ENCODE measurements at places on chromosomes 2 and 18.
A peak's percentile ranks its signal among the peaks of the same experiment; 100 is the strongest.

- DNase-seq = no peak
These were observed 140.9 kb upstream of the RNF152 start for GRCh38 chr18:62033756-62034155.

- DNase-seq = no peak
These were observed 2.4 kb downstream of the SCYGR8 start for GRCh38 chr2:227748079-227748478.

DNA sequence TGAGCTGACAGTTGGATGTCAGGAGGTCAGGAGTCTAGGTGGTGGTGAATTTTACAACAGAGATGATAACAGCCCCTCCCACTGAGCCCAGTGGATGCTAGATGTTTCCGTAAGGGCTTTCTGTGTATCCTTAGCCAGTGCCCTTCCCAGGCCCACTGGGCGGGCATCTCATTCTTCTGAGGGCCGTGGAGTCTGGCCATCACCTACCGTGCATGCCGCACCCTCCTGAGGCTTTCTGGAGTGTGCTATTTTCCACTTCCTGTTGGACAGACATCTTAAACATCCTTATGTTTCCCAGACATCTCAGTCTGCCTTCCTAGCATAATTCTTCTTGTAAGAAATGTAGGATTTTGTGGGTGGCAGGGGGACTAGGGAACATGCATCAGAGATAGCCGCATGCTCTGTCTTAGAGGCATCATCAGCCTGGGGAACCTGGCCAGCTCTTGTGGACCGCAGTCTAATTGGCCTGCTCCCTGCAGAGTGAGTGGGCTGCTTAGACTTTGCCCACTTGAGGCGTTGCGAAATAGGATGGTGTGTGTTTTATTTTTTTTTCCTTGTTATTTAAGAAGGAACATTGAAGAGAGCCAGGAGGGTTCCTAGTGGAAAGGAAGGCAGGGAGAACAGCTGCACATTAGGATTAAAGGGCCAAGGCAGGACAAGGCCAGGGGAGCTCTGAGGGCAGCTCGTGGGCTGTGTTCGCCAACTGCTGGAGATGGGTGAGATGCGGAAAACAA, 135.8 kb downstream of the SH3RF3 start:
- no peak for DNase-seq

DNA sequence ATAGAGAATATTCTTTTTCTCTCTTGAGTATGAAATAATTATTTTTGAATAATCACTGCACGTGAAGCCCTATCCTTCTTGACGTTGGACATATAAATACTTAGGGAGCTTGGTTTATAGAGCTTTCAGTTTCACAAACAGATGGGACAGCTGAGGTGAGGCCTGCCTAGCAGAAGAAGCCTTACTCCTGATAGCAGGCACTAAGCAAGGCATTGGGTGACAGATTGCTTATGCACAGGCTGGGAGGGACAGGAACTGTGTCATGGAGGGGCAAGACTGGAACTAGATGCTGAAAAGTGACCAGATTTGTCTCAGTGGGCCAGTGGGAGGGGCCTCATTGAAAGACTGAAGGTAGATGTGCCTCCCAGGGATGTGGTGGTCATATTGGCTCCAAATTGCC, 220.8 kb downstream of the NEDD4L start:
- DNase-seq = no peak

DNA sequence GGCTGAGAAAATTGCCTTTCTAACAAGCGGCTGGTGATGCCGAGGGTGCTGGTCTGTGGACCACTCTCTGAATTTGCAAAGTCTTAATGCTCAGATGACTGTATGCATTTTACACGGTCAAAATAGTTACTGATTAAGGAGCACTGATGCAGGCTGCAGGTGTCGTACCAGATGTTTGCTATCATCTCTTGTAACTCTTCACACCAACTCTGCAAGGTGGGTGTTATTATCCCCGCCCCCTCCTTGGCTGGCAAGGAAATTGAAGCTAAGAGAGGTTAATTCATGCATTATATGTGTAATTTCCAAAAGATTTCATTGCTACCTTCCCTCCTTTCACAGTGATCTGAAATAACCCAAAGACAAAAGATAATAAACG, 13.0 kb upstream of the LBH start:
- DNase-seq = no peak

DNA sequence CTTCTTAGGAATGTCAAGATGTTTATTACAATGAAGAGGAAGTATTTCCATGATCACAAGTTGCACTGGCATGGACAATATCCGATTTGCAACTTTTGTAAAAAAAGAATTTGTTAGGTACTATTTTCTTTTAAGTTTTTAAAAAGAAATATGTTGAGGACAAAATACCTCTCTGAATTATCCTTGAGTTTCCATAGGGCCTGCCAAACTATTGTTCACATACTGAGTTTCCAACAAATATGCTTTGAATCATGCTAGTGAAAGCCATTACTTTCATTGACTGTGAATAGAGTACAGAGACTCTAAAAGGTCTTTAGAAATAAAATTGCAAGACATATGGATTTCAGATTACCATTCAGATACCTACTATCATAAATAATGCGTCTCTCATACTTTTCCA, 566.1 kb downstream of the TMEM182 start:
- no peak for DNase-seq

- DNase-seq = no peak
These were observed 57.3 kb downstream of the SLC8A1 start for GRCh38 chr2:40394597-40394996.

DNA sequence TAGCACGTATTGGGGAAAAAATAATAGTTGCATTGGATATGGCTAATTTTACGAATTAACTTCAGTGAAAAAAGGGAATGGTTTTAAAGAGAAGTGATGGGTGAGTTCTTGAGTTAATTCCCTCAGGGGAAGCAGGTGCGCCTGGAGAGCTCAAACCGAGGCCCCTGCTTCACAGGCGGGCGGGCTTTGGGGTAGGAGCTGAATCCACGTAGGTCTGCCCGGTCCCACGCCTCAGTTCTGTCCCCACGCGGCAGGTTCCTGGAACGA, 44.1 kb downstream of the GORASP2 start:
- no peak for DNase-seq

- no peak for DNase-seq
These were observed 120.3 kb upstream of the ACAA2 start for GRCh38 chr18:49933530-49934128.

DNA sequence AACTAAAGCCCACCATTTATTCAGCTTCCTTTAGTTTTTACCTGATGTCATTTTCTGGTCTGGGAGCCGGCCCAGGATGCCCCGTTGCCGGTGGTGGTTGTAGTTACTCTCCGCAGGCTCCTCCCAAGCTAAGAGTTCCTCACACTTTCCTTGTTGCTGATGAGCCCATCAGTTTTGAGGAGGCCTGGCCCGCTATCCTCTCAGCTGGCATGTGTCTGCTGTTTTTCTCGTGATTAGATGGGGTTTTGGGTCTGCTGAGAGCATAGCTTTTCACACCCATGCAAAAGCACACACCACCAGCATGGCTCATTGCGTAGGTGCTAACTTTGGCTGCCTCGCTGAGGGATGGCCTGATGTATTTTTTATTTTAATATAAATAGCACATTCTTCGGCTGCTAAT, 72.1 kb downstream of the PSMG2 start:
- peak; percentile 26 for DNase-seq

DNA sequence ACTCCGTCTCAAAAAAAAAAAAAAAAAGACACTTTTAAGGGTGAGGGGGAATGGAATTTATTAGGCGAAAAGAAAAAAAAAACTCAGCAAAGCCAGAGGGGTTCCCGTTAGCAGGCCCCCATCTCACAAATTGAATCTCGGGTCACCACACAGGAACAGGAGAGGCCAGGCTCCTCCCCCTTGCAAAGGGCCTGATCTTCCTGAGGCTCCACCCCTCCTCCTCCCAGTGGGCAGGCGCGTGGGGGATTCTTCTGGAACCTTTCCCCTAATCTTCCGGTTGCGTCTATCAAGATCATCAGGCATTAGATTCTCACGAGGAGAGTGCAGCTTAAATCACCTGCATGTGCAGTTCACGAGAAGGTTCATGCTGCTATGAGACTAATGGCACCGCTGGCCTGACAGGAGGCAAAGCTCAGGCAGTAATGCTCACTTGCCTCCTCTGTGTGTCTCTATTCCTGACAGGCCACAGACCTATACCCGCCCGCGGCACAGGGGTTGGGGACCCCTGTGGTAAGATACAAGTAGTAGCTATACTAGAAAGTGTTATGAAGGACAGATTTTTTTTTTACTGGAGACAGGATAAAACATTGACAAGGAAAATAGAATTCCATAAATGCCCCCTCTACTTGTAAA, 45.8 kb downstream of the TAF4B start:
- DNase-seq = no peak

DNA sequence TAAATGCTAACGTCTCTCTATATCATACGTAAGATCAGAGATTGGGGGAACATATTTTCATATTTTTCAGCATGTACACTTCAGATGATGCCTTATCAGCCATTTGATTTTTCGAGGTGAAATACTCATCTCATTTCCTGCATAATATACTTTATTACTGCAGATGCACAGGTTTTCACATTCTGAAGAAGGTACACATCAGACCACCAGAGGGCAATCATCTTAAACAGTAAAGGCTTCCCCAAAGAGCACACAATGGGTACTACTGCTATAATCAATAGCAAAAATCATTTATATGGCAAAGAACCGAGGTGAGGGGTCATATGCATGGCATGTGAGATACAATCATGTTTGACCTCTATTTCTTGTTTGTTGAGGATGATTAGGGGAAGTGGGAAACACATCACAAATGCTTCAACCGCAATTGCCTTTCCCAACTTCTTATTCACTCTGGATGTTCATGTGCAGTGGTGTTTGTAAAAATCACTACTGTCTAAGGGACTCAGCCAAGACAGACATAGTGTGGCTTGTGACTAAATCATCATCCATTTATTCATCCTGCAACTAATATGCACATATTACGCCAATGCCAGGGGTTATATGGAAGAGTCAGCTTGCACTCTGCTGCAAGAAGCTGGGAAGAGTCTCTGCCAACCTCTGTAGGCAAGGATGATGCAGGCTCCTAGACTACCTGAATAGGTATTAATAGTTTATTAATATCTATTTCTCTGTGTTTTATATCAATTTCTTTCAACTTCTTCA, 118.7 kb downstream of the EPB41L3 start:
- peak; percentile 25 for DNase-seq

DNA sequence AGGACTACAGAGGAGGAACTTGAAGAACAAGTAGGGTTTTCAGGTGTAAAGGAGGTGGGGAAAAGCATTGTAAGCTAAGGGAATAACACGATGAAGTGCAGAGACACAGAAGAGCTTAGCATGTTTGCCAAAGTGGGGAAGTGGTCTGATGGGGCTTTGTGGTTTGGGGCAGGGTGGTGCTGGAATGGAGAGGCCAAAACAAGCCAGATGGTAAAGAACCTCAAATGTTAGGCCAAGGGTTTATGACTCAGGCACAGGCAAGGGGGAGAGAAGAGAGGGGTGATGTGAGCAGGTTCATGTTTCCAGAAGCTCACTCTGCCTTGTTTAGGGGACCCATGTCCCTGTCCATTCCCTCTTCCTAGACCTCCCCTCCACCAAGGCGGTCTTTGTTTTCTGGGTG, 104.5 kb upstream of the YWHAQ start:
- DNase-seq = peak; percentile 37

GRCh38 chr2:83069724-83070123, 1389.4 kb downstream of the SUCLG1 start:
- no peak for DNase-seq

- DNase-seq = no peak
These were observed 390.2 kb upstream of the NXPH2 start for GRCh38 chr2:139170406-139170805.

DNA sequence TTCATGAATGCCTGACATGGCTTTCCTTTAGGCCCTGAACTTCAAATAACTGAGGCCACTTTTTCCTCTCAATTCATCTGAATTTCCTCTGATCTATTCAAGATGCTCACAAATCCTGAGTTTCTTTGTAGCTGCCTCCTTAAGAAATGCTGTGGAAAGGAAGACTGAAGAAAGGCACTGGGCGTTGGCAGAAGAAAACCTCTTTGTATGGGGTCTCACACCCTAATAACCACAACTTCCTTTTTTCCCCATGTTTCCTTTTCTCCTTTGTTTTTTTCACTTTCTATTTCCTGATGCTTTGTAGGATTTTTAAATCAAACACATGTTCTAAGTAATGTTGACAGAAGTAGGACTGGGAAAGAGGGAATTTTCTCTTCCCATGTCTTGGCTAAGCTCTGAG, 447.4 kb downstream of the CMPK2 start:
- no peak for DNase-seq

GRCh38 chr2:224310943-224311625, 90.8 kb downstream of the FAM124B start:
- DNase-seq = no peak

DNA sequence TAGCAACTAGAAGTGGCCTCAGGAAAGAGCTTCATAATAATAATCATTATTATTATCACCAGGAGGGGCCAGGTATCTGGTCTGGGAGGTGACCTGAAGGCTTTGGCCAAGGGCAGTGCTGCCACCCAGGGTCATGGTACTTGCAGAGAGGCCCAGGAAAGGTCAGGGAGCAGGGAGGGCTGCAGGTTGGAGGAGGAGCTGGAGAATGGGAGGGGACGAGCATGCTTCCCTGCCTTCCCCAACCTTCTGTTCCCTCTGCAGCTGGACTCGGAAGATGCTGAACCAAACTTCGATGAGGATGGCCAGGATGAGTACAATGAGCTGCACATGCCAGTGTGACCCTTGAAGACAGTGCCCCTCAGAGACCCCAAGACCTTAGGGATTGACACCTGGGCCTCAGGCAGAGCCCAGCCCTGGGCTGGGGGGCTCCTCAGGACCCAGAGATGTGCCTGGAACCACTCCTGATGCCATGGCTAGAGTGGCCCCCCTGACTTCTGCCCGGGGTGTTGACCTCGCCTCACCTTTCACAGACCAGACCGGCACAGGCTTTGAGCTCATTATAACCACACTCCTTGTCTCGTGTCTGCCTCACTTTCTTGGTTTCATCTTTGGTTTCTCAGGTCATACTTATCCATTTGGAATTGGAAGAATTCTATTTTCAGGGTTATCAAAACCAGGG, 14.1 kb downstream of the SLC4A3 start:
- DNase-seq = no peak

DNA sequence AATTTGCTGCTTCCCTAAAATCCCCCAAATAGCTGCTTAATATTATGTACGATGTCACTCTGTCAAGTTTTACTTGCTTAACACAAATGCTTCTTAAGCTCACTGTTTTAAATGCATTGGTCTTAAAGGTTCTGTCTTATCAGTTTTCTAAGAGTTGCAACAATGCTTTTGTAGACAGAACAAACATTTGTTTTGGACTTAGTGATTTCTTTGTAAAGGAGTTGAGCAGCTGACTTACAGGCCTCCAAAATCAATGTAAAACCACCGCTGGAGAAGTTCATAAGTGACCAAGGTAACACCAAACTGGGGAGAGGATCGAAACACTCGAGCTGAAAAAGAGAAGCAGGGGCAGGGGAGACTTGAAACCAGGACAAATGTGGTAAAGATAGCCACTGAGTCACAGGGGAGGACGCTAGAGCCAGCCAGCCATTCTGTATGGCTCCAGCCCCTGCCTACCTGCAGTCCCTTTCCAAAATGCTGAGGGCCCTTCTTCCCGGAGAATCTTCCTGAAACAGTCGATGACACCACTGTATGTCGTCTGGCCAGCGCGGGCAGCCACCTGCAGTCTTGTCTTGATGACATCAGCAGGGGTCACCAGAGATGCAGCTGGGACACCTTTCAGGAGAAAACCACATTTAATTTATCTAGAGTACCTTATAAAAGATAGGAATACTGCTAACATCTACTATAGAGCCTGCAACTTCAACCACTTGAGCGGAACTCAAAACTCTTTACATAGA, 100.2 kb downstream of the DYNC1I2 start:
- DNase-seq = no peak

GRCh38 chr18:59605633-59606192, 91.5 kb downstream of the CCBE1 start:
- no peak for DNase-seq
